H9 (cell line): ENCODE measurements at places on chromosomes 4 and X.

GRCh38 chr4:1376841-1377605, 29.2 kb downstream of the NKX1-1 start:
- DNase-seq = no peak

DNA sequence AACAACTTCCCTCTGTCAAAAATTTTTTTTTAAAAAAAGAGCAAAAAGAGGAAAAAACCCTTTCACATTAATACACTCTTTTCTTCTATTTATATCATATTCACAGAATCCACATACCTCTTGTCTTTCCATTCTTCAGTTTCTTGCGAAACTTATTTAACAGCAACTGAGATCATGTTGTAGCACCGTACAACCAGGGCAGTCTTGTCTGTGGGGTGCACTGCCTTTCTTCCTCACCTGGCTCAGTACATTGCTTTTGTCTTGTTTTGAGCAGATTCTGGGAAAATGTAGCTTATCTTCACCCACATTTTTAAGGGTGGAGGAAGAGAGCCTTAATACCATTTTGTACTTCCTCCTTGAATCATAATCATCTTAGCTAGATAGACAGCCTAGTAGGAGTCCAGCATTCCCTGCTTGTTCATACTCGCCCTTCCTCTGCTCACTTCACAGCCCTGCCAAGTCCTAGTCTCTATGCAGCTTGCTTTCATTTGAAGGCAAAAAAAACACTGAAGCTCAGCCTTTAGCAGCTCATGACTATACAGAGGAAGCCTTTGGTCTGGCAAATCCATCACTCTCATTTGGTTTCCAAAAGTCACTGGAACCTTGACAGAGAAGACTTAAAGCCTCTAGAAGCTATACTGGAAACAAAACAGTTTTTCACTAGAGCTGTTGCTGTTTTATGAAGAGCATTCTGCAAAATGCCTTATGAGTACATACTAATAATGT, 140.6 kb upstream of the BANK1 start:
- DNase-seq = no peak

DNA sequence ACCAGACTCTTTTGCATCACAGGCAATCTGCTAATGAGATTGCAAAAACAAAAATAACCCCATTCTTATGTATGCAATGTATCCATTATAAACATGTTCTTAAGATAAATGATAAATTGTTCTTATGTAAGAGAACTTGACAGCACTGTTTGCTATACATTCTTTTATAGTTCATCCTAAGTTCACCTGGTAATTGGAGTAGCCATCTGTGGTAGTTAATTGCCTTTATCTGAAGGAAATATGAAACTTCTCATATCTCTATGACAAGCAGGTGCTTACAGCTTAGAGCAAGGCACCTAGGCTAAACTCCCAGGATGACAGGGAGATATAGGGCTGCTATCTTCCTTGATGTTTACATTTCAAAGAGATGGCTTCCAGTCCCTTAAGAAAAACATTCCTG, 21.3 kb upstream of the CLCN5 start:
- DNase-seq = no peak

GRCh38 chr4:64000241-64000640, 409.0 kb downstream of the TECRL start:
- DNase-seq = no peak

DNA sequence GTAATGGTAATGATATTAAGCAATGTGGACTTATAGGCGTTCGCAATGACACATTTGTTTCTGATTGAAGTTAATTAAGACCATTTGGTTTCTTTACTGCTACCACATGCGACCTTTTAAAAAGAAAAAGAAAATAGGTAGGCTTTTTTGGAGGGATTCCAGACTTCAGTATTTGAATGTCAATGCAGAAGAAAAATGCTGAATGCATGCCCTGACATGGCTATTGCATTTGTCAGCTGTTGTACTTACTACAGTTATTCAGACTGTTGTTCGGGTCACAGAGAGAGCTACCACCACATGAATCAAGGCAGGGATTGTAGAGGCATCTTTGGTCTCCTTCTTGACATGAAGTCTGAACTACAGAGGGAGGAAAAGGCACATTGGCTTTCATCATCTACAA, 163.7 kb downstream of the CORIN start:
- no peak for DNase-seq

GRCh38 chr4:5451243-5451642, 257.1 kb downstream of the EVC2 start:
- DNase-seq = no peak

DNA sequence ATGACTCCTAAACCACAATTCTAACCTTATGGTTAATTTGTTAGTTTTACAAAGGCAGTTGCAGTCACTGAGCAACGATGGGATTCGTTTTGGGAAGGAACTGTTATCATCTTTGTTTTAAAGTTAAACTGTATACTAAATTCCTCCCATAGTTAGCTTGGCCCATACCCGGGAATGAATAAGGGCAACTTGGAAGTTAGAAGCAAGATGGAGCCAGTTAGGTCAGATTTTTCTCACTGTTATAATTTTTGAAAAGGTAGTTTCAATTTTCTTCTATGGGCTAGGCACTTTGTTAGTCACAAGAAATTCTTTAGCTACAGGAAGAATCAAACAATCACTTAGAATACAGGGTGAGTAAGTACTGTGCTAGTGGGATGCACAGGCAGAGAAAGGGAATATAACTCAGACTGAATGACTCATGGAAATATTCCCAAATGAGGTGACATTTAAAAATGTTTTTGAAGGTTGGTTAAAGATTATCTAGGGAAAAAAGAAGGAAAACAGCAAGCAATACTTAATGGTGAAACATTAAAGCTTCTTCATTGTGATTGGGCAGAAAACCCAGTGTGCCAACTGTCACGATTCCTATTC, 153.6 kb downstream of the MAGEB17 start:
- no peak for DNase-seq

DNA sequence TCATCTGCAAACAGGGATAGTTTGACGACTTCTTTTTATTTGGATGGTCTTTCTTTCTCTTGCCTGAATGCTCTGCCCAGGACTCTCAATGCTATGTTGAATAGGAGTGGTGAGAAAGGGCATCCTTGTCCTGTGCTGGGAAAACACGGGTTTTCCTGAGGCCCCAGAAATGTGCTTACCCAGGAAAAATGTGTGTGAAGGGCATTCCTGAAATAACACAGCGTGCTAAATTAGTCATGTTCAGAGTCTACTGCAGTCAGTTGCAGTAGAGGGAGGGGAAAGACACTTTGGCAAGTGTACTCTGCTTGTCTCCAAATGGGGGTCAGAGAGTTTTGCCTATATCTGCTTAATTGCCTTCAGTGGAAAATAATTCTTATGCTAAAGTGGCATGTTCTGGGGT, 153.9 kb downstream of the CCNG2 start:
- no peak for DNase-seq

DNA sequence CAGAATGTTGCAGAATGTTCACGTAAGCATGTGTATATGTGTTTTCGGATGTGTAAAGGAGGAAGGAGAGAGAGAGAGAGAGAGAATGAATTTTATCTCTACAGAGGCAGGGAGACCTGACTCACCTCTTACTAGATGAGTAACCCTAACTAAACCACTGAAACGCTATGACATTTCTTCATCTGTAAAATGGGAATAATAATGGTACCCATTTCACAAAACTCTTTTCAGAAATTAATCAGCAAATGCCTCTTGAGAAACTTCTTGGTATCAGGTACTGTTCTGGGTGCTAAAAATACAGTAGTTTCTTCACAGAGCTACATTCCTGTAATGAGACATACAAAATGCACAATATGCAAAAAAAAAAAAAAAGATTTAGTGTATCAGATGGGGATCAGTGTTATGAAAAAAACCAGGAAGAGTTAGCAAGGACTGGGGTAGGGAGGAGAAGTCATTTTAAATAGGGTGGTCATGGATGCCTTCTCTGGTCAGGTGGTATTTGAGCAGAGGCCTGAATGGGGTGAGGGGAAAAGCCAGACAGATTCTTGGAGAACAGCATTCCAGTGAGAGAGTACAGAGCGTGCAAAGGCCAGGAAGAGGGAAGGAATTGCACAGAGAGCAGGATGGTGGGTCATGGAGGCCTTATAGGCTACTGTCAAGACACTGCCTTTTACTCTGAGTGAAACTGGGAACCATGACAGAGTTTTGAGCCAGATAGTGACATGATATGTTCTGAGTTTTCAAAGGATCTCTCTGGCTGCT, 84.9 kb upstream of the SPANXB1 start:
- DNase-seq = no peak

DNA sequence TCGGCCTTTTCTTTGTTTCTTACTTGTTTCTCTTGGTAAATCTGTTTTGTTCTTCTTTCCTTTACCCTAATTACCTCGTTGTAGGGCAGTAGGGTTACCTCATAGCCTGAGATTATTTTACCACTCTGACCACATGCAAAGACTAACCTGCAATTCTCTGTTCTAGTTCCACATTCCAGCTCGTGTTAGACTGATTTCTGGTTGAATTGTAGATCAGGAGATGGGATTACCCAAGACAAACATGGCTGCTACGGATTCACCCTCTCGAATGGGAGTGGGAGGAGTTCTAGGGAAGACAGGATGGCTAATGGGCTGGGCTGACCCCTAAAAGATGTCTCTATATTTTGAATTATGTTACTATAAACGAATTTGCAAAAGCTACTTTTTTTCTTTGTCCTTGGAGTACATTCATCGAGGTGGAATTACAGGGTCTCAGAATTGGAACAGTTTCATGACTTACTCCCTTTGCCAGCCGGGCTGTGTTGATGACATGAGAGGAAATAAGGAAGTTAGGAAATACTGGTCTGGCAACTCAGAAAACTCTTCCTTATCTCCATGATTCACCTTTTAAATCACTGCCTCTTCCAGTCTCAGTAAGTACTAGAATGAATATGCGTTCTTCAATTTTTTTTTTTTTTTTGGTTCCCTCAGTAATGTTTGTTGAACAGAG, 36.7 kb upstream of the FBXW7 start:
- DNase-seq = no peak

DNA sequence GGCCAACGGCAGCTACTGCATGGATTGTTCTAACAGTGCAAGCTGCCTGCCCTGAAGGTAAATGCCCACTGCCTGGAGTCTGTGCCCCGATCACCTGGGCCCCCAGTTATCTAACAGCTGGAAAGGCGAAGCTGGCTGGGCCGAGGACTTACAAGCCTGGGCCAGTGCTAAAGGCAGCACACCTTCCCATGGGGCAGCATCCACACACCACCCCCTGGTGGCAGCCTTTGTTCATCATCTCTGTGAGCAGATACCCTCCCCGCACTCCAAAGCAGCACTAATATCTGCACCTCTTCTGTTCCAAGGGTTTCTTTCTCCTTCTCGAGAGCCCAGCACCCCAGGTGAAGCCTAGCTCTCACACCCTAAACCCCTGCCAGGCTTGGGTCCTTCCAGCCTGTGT, 7.6 kb downstream of the SLC2A9 start:
- DNase-seq = peak; percentile 86

DNA sequence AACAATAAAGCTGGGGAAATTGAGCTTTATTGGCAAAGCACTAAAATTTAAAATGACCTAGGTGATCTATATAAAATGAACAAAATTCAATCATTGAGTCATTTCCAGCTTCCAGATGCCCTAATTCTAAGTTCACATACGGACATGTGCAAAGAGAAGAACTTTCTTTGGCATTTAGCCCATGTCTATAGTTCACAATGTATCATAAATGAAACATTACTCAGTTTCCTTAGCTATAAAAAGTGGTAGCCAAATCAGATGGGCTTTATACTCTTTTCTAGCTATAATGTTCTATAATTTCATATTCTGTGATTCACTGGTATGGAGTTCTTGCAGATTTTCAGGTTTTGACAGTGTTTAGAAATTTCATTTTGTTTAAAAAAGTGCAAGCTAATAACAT, 327.4 kb downstream of the KCTD8 start:
- no peak for DNase-seq

- DNase-seq = no peak
Observed at GRCh38 chr4:75666299-75666698, 6.9 kb downstream of the G3BP2 start.
